Activated CD4-positive, alpha-beta T cell treated with anti-CD3 and anti-CD28 coated beads, Interleukin-2, amount 50 U/mL, for 48 hours (primary cell): ENCODE measurements at places on chromosomes 3 and 15.
A peak's percentile ranks its signal among the peaks of the same experiment; 100 is the strongest.

DNA sequence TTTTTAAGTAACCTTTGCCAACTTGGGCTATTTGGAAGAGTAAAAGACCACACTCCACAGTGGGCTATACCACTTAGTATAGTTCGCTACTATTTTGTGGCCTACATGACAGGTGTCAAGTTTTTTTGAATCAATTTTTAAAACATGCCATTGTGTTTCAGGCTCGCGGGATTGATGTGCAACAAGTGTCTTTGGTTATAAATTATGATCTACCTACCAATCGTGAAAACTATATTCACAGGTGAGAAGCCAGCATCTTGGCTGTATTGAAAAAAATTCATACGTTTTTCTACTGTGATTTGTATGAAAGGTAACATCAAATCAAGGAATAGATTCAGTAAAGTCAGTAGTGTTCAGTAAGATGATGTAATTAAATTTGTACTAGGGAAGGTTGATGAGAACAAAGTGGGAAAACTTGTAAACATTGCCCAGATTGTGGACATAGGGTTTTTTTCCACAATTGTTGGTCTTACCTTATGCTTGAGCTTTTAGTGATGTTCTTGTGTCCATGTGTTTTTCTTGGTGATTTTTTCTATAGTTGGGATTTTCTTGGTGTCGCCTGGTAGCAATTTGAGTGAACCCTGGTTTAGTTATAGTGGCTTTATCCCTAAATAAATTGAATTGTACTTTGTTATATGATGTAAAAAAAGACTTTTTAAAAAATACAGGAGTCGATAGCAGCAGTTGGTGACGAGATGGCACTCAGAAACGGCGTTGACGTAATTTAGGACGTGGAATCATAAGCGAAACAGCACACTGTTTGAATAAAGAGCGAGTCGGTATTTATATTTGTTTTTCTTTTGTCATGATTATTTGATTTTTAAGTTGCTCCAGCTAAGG, 4.5 kb downstream of the EIF4A2 start:
- DNase-seq = no peak

GRCh38 chr15:25677719-25678499, 185.2 kb downstream of the ATP10A start:
- no peak for DNase-seq

- no peak for DNase-seq
Measured at GRCh38 chr15:77578641-77579372, 53.9 kb downstream of the LINGO1 start.

- no peak for DNase-seq
Measured at GRCh38 chr3:158728061-158728377, 4.2 kb downstream of the RARRES1 start.

- no peak for DNase-seq
Measured at GRCh38 chr3:19945969-19946831, 697 bp upstream of the RAB5A start.

GRCh38 chr15:85580879-85581278, 200.5 kb downstream of the AKAP13 start:
- DNase-seq = peak; percentile 54

DNA sequence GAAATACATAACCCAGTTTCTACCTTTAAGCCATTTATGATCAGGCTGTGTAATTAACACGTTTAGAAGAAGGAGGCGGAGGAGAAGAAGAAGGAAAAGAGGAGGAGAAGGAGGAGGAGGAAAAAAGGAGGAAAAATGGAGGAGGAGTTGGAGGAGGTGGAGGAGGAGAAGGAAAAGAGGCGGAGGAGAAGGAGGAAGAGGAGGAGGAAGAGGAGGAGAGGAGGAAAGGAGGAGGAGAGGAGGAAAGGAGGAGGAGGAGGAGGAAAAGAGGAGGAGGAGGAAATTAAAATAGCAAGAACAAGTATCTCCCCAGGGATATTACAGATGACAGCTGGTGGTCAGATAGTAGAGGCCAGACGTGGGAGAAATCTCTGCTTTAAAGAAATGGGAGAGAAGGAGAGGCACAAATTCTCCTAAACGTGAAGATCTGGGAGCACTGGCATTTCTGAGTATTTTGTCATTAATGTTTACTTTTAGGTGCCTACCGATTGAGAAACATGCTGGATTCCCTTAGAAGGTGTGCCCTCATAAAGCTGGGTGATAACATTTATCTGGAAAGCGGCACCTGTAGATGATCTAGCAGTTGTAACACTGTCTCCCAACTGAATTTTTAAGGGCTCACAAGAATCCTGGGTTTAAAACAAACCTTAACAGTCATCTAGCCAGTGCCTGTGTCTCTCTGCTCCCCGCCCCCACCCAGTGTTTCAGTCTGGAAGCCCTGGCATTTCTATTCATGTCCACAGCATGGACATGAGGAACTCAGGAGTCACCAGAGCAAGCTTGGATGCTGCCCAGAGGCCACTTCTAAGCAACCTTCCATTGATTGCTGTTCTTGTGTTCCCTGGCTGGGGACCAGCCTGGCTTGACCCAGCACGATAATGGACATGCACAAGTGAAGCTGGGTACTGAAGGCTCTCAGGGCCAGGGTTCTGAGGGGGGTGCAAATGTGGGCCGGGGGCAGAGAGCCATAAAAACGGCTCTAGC, 75.2 kb downstream of the CHRNA7 start:
- DNase-seq = no peak

DNA sequence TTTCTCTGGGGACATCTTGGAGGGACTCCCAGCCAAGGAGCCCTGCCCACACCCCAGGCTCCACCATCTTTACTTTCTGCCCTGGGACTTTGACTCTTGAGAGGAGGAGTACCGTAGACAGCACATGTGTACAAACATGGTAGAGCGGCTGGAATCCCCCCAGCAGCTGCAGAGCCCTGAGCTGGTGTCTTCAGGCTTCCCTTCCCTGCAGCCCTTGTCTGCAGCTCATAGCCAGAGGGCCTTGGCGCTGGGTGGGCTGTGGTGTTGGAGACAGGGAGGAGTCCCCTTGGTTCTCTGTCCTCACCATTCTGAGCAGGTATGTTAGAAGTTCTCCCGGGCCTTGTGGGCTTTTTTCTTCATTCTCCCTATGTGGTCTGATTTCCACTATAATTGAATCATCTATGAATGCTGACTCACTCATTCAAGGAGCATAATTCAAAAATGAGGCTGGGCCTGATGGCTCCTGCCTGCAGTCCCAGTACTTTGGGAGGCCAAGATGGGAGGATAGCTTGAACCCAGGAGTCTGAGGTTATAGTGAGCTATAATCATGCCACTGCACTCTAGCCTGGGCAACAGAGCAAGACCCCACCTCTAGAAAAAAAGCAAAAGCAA, 97.8 kb upstream of the MEF2A start:
- no peak for DNase-seq

- no peak for DNase-seq
Measured at GRCh38 chr3:5376761-5377160, 189.3 kb downstream of the EDEM1 start.

GRCh38 chr15:101308604-101309435, 13.8 kb upstream of the SNRPA1 start:
- DNase-seq = no peak

DNA sequence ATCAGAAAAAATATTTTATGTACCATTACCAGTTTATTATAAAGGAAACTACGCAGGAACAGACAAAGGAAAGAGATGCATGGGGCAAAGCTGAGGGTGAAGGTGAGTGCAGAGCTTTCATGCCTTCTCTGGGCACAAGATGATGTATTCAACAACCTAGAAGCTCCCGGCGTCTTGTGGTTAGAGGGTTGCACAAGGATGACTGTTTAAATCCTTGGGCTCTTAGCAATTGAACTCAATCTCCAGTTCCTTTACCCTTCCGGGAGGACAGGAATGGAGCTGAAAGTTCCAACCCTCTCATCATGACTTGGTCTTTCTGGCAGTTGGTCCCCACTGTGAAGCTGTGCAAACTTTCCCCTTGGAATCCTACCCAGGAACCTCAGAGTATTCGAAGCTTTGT, 542.0 kb downstream of the EPHA3 start:
- no peak for DNase-seq

DNA sequence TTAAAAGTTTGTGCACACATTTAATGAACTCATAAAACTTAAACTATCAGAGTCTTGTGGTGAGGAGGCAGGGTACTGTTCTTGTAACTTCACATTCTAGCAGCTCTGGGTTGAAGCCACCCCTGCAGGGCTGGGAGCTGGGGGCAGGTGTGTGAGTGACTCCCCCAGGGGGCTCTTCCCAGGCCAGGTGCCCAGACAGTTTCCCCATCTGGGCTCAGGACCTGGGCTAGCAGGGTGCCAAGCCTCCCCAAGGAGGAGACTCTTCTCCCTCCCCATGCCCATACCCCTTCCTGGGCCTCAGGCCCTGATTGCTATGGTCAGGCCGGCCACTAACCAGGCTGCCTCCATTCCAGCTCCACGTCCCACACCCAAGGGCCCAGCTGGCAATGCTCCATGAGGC, 22.0 kb upstream of the CHCHD6 start:
- no peak for DNase-seq

DNA sequence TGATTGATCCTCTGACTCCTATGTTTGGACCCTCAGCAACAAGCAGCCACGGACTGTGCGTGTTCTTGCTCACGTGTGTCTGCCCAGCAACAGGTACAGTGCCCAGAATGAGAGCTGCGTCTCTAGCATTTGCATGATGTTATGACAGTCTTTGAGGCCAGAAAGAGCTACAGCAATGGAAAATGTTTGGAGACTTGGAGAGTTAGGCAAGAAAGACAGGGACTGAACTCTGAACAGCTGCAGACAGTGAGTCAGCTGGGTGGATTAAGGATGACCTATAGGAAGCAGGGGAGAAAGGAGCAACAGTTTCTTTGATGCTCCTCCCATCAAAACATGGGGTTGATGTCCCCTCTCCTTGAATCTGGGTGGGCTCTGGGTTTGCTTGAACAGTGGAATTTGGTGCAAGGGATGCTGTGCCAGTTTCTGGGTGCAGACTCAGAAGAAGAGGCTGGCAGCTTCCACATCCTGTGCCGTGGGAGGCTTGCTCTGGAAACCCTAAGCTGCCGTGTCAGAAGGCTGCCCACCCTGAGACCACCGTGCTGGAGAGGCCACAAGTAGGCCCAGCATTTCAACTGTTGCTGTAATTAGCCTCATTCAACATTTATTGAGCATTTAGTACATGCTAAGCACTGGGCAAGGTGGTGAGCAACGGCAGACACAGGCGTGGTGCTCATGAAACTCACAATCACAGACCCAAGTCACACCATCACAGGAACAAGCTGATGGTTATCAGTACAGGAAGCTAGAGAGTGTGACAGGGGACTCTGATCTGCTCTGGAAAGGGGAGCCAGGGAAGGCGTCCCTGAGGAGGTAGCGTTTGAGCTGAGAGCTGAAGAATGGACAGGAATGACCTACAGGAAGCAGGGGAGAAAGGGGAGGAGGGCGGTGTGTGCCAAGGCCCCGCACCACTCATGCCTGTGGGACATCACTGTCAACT, 21.7 kb downstream of the CCR9 start:
- DNase-seq = no peak

DNA sequence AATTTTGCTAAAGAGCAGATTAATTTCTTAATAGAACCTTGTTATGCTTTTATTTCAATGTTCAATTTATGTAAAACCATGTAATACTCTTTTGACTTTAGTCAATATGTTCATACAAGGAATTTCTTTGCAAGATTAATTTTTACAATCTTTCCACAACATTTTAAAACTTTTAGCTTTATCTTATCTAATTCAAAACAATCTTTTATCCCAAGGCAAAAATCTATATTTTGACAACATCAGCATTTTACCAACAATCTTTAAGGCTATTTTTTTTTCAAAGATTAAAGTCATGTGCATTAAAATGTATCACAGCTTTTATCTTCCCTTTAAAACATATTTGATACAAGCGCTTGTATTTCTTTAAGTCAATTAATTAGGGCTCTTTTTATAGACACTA, 914.7 kb downstream of the PLOD2 start:
- no peak for DNase-seq

DNA sequence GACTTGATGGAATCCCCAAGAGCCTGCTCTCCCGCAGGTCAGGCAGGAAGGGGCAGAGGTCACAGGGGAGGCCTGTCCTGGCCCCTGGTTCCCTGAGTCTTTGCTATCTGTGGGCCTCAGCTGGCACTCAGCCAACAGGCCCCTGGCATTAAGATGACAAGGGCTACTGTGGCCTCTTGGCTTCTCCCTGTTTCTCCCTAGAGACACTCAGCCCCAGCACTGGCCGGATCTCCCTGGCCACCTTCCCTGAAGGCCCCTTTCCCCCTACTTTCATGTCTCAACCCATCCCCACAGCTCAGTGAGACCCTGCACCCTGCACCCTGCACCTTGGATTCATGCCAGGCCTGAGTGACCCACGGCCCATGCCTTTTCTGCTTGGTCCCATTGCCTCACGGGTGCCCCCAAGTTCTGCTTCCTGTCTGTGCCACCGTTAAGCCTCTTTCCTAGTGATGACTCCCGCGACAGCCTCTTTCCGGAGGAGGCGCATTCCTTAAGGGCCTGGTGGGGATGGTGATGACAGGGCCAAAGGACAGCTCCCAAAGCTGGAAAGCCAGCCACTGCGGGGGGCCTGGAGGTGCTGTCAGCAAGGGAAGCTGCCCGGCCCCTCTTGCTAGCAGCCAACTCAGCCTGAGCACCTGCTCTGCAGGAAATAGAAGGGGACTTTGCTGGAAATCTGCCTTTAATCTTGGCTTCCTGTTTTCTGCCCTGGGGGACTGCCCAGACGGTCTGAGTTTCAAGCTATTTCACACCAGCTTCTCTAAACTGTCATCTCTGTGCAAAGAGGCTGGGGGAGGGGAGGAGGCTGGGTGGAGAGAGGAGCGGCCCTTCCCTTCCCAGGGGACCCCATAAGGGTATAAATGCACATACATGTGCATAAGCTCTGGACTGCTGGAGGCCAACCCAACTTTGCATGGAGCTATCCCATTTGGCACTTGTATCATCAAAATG, 4.8 kb upstream of the CSK start:
- peak; percentile 53 for DNase-seq

- DNase-seq = no peak
Measured at GRCh38 chr3:72591522-72592421, 256.5 kb downstream of the SHQ1 start.

DNA sequence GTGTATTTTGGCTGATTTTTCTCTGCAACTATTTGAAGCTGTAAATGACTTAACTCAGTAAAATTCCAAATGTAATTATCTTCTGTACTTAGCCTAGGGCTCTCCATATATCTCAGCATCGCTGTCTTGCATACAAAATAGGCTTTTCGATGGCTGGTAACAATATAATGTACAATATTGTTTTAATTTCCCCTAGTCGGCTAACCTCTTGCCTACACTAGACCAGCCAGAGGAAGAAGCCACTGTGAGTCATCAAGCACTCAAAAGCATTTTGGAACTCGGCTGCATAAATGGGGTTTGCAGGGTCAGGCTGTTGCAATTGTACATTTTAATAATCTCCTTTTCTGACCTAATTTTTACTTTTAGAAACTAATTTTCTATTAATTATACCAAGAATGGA, 583.8 kb downstream of the FOXP1 start:
- DNase-seq = no peak

- no peak for DNase-seq
Measured at GRCh38 chr3:47288966-47289910, 6.5 kb downstream of the KLHL18 start.

- DNase-seq = no peak
Measured at GRCh38 chr3:100554373-100554676, 55.1 kb upstream of the ADGRG7 start.
